ENCODE measurements at places on chromosomes 1 and 21. TPM values are rescaled to one million over a fixed set of nuclear protein-coding genes. Genes with fewer than 3 reads are reported as not detected.

DNA sequence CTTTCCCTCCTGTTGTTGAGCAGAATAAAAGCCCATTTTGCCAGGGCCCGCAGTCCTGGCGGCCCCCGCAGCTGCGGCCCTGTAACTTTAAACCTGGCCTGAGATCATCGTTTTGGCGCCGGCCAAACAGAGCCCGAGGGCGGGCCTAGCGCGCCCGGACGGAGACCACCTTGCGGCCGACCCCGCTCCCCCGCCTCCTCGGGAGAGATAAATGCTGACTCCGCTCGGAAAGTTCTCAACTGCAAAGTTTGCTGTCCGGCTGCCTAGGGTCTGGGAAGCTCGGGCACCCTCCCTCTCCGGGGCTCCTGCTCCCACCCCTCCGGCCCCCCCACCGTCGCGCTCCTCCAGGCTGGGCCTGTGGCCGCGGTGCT, at the start of gene PDPN:
TSS of gene PDPN (plus strand) at position 238 of the 371 bp plus-strand sequence. CDS start 202 bp downstream, outside the sequence.
- H3K4me3 ChIP-seq, result peak within 1 kb of the TSS; percentile 42
- H3K36me3 ChIP-seq, result no peaks in the 10 kb centered on the region
- no peaks in the 10 kb centered on the region for H3K4me1 ChIP-seq
- H3K27ac ChIP-seq, result peak within 1 kb of the TSS; percentile 40
- H3K27me3 ChIP-seq, result no peaks in the 10 kb centered on the region
- DNase-seq, result no peak

GRCh38 chr1:162916407-162916806, 55.4 kb upstream of the CCDC190 start:
- no peaks in the 10 kb centered on the region for H3K27me3 ChIP-seq
- no peak overlapping the region for H3K27ac ChIP-seq
- H3K4me3 ChIP-seq, result no peak overlapping the region
- peak; percentile 86 for DNase-seq
- peaks cover 4% of the 10 kb centered on the region for H3K4me1 ChIP-seq

DNA sequence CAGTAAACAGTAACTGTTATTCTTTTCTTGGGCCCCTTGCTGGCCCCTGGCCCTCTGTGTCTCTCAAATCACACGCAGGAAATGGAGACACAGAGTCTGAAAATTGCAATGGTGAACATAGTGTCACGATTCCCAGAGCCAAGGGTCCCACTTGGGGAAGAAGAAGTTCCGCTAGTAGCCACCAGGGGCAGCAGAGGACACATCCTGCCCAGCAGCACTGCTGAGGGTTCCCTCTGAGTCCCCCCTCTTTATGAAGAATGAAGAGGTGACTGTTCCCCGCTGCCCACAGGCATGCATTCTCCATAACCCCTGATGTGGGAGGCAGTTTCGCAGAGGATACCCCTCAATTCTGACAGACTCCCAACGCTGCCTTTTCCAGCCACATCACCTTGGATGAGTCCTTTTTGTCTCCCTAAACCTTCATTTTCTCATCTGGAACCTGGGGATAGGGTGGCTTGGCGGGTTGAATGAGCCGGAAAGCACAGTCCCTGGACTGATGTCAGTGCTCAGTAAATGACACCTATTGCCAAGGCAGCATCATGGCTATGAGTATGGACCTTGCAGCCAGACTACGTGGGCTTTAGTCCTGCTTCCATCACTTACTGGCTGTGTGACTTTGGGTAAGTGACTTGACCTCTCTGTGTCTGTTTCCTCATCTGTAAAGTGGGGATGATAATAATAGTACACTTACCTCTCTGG, 238.0 kb upstream of the TMEM51 start:
- DNase-seq, result peak; percentile 34
- no peak overlapping the region for H3K4me3 ChIP-seq
- no peaks in the 10 kb centered on the region for H3K36me3 ChIP-seq

The FLG2 gene
- total RNA-seq, result not detected

GRCh38 chr1:167328816-167329483, 108.3 kb downstream of the POU2F1 start:
- no peaks in the 10 kb centered on the region for H3K27me3 ChIP-seq
- H3K4me1 ChIP-seq, result no peaks in the 10 kb centered on the region
- peak; percentile 0 for DNase-seq
- H3K27ac ChIP-seq, result no peak overlapping the region
- H3K4me3 ChIP-seq, result no peak overlapping the region

The OR2T2 gene
- total RNA-seq, result not detected

Measured in IMR-90 (cell line).